Breast epithelium (tissue), 4 donors: ENCODE measurements at places on chromosomes 1 and 21. TPM values are rescaled to one million over a fixed set of nuclear protein-coding genes. Genes with fewer than 3 reads are reported as not detected.

GRCh38 chr1:40248412-40248811 lies 675 bp downstream of the TMCO2 start:
- DNase-seq, result no peak
- no peaks in the 10 kb centered on the region for H3K27me3 ChIP-seq
- no peaks in the 10 kb centered on the region for H3K4me1 ChIP-seq

The LBR gene
- 36.1 TPM for total RNA-seq

The AGRN gene
- 37.0 TPM for total RNA-seq

DNA sequence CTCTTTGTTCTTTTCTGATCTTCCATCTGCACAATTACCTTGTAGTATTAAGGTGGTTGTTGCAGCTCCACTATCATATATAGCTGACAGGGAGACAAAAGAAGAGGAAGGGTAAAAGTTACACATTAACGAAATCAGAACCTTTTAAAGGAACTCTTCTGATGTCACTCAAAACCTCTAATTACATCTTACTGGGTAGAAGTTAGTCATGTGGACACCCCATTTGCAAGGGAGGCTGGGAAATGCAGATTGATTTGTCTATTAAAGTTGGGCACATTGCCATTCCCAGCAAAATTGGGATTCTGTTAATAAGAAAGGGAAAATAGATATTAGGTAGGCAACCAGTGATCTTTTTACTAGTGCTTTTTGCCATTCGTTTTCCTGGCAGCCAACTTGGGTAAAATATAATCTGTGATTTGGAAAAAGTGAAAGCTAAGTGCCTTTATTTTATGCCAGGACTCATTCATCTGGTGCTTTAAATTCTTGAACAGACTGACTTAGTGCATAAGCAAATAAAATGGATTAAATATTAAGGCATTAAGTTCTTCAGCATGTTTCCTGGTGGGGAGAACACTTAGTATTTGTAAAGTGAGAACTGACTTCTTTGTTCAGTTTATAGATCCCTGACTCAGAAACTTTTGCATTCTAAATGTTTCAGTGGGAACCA lies 71.3 kb downstream of the DNM3 start:
- H3K4me1 ChIP-seq, result no peaks in the 10 kb centered on the region
- no peak overlapping the region for H3K4me3 ChIP-seq
- H3K27me3 ChIP-seq, result no peaks in the 10 kb centered on the region
- no peaks in the 10 kb centered on the region for H3K36me3 ChIP-seq

- H3K4me1 ChIP-seq, result no peaks in the 10 kb centered on the region
- no peak overlapping the region for H3K27ac ChIP-seq
- no peaks in the 10 kb centered on the region for H3K36me3 ChIP-seq
- no peak for DNase-seq
- no peak overlapping the region for H3K4me3 ChIP-seq
- H3K27me3 ChIP-seq, result no peaks in the 10 kb centered on the region
Measured at GRCh38 chr1:1179346-1179982, 5.8 kb downstream of the TTLL10 start.

DNA sequence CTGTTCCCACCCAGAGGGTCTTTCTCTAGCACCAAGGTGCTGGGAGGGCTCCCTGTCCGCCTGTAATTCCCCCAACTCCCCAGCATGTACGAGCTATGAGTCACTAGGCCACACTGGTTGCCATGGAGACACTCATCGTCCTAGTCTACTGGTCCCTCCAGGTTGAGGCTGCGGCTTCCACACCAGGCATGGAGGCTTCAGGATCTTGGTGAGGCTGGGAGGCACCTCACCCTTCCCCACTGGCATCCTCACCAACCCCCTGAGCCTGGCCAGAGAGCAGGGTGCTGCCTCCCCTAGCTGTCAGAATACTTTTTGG lies 75.6 kb upstream of the KAZN start:
- no peaks in the 10 kb centered on the region for H3K36me3 ChIP-seq
- H3K4me3 ChIP-seq, result no peak overlapping the region
- peak overlapping the region; percentile 56 for H3K27ac ChIP-seq
- H3K4me1 ChIP-seq, result no peaks in the 10 kb centered on the region
- DNase-seq, result no peak
- no peaks in the 10 kb centered on the region for H3K27me3 ChIP-seq

The SHISAL2A gene
- not detected for total RNA-seq

- no peaks in the 10 kb centered on the region for H3K36me3 ChIP-seq
- H3K27me3 ChIP-seq, result no peaks in the 10 kb centered on the region
- no peak overlapping the region for H3K4me3 ChIP-seq
Measured at GRCh38 chr21:16370186-16370585, 640.4 kb downstream of the USP25 start.

DNA sequence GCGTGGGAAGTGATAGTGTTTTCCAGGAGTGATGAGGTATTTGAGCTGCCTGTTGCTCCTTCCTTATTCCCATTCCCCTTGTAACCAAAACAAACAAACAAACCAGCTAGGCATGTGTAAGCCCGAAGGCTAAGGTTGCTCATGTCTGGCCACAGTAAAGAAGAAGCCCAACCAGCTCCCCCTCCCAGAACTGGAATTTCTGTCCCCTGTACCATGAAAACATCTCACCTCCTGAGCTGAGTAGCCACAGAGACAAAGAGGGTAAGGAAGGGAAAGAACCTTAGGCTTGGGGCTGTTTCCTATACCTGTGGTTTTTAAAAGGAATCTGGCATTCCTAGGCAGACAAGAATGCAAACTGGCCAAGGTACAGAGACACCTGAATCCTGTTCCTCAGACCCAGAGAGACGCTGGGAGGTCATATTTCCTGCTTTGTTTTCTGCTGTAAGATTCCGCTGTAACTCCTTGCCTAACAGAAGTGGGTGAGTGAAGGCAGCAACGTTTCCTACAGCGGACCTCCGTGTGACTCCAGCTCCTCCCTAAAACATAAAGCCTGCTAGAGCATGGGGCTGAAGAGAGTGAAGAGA lies 41.7 kb upstream of the RAB4A start:
- peak overlapping the region; percentile 19 for H3K4me3 ChIP-seq
- H3K27me3 ChIP-seq, result no peaks in the 10 kb centered on the region
- H3K4me1 ChIP-seq, result peaks cover 15% of the 10 kb centered on the region

DNA sequence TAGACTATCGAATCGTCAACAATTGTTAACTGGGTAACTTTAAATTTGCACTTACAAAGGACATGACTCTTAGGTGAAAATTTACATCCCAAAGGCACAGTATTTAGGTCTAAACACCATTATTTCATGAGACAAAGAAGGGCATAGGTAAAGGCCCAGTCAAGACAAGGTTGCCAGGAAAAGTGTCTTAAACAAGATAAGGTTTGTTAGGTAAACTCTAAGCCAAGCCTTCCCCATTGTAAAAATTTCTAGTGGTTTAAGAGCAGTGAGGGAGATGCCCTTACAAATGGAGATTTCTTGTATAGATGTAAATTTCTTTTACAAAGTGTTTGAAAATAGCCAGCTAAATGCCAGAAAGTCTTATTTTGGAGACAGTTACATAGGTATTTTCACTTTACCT lies 36.9 kb upstream of the FNBP1L start:
- no peaks in the 10 kb centered on the region for H3K36me3 ChIP-seq
- H3K27ac ChIP-seq, result no peak overlapping the region
- no peaks in the 10 kb centered on the region for H3K4me1 ChIP-seq
- no peaks in the 10 kb centered on the region for H3K27me3 ChIP-seq
- no peak overlapping the region for H3K4me3 ChIP-seq

DNA sequence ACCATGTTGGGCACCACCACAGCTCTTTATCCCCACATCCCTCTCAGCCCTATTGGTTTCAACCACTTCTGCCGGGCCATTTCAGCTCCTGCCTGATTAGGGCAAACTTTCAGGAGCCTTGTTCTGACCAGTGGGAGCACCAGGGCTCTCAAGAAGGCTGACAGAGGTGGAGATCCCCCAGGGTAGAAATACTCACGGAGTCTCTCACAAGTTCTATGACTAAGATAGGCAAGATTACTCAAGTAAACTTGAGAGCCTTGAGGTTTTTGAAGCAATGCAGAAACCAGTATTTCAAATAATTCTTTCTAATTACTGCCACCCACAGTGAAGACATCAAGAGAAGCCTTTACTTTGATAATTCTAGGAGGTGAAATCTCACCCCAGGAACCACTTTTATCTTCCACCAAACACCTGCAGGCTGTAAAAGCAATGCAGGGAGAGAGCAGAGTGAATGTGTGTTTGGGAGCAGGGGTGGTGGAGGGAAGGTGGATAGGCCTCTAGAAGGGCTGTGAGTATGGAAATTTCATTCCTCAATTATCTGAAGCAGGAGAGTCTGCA lies 6.6 kb upstream of the PTCH2 start:
- no peak overlapping the region for H3K4me3 ChIP-seq
- H3K27ac ChIP-seq, result peak overlapping the region; percentile 51
- H3K36me3 ChIP-seq, result no peaks in the 10 kb centered on the region
- H3K4me1 ChIP-seq, result no peaks in the 10 kb centered on the region

DNA sequence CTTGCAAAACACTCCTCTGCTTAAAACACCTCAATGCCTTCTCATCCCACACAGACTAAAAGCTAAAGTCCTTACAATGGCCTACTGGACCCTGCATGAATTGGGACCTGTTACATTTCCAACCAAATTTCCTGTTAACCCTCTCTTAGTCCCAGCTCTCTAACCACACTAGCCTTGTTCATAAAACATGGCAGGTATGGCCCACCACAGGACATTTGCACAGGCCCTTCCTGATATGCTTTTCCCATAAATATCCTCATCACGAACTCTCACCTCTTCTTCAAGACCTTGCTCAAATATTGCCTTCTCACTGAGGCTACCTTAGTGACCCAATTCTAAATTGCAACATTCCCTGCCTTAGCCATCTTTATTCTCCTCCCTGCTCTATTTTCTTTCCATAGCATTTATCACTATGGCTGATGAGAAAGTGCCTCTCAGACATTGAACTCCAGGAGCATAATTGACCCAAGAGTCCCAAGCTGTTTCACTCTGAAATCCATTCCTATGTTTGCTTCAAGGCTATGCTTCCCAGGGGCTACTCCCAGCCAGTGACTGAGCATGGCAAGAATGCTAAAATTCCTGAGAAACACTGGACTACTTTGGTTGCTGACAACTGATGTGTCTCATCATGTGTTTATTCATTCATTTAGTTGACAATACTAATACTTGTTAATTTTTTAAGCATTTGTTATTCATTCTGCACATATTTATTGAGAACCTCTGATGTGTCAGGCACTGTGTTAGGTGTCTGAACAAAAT lies 2.7 kb upstream of the PALMD start:
- H3K4me3 ChIP-seq, result no peak overlapping the region
- H3K36me3 ChIP-seq, result no peaks in the 10 kb centered on the region
- no peak for DNase-seq
- no peaks in the 10 kb centered on the region for H3K27me3 ChIP-seq
- peak overlapping the region; percentile 2 for H3K27ac ChIP-seq
- no peaks in the 10 kb centered on the region for H3K4me1 ChIP-seq

GRCh38 chr1:180299479-180300221 lies 69.6 kb downstream of the LHX4 start:
- no peak overlapping the region for H3K4me3 ChIP-seq
- H3K36me3 ChIP-seq, result no peaks in the 10 kb centered on the region
- no peak overlapping the region for H3K27ac ChIP-seq
- H3K27me3 ChIP-seq, result no peaks in the 10 kb centered on the region

The C1orf87 gene
- total RNA-seq, result not detected

DNA sequence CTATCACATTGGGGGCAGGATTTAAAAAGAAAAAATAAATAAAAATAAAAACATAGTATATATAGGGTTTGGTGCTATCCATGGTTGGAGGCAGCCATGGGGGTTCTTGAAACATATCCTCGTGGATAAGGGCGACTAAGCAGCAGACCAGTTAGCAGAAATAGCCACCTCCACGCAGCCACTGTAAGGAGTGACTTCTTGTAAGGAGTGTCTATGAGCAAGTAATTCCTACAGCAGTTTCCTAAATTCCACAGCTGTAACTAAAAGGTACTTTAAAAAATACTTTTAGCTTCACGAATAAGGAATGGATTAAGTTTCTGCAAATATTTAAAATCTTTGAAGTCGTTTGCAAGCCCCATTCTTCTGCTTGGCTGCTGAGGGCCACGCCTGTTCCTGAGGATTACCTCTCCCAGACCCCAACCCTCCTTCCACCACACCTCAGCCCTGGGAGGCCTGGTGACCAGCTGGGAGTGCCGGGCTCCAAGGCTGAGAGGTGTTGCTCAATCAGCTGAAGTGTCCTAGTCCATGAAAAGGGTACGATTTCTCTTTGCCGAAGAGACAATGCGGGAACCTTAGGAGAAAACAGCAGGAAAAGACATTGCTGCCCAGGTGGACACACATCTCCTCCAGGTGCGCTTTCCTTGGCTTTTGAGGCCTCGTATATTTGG lies 115.3 kb downstream of the ADSS2 start:
- H3K36me3 ChIP-seq, result no peaks in the 10 kb centered on the region
- H3K4me3 ChIP-seq, result no peak overlapping the region
- H3K27me3 ChIP-seq, result no peaks in the 10 kb centered on the region
- H3K4me1 ChIP-seq, result no peaks in the 10 kb centered on the region
- no peak for DNase-seq
- H3K27ac ChIP-seq, result no peak overlapping the region

DNA sequence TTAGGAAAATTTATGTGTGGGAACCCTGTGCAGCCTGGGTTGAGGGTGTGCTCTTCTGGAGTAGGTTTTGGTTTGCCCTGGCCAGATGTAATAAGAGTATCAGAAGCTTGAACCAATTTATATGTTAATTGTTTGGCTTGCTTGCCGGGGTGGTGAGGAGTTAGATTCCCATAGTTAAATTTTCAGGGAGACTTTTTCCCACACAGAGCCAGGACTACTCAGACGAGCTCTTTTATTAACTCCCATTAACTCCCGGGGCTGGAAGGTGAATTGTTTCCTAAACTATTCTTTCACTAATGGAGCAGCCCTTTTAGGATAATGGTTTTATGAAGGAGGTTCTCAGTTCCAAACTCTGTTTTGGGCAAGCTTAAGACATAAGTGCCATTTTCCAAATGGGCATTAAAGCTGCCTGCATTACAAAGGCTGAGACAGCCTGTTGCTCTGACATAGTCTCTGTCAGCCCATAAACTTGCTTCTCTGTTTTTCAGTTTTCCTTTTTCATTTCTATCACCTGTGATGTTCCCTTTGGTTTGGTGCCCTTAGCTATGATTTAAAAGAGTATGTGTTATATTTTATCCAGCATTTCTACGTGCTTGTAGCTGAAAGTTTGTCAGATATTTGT lies 18.0 kb upstream of the RAB3GAP2 start:
- H3K27me3 ChIP-seq, result no peaks in the 10 kb centered on the region
- no peak for DNase-seq
- H3K27ac ChIP-seq, result no peak overlapping the region
- no peaks in the 10 kb centered on the region for H3K36me3 ChIP-seq

GRCh38 chr1:36754366-36754765 lies 271.7 kb upstream of the CSF3R start:
- no peak for DNase-seq
- no peak overlapping the region for H3K27ac ChIP-seq
- peaks cover 3% of the 10 kb centered on the region for H3K27me3 ChIP-seq
- H3K4me1 ChIP-seq, result no peaks in the 10 kb centered on the region
- no peak overlapping the region for H3K4me3 ChIP-seq

GRCh38 chr1:103373991-103374390 lies 151.5 kb upstream of the RNPC3 start:
- no peak overlapping the region for H3K4me3 ChIP-seq
- H3K27me3 ChIP-seq, result no peaks in the 10 kb centered on the region
- DNase-seq, result no peak
- no peaks in the 10 kb centered on the region for H3K4me1 ChIP-seq
- no peak overlapping the region for H3K27ac ChIP-seq

The WRAP73 gene
- total RNA-seq, result 20.2 TPM
